Fibroblast of skin of abdomen (primary cell): ENCODE measurements at places on chromosomes 2 and 18.

- DNase-seq = no peak
Observed at GRCh38 chr2:191697870-191698269, 19.9 kb downstream of the NABP1 start.

GRCh38 chr2:104092886-104093285 is 761.0 kb upstream of the POU3F3 start:
- DNase-seq = peak; percentile 63

GRCh38 chr18:23573626-23574431 is 12.5 kb downstream of the NPC1 start:
- DNase-seq = peak; percentile 30

- DNase-seq = no peak
Observed at GRCh38 chr2:47561906-47562305, 158.9 kb downstream of the MSH2 start.

- no peak for DNase-seq
Observed at GRCh38 chr2:174340400-174341292, 5.9 kb downstream of the SP9 start.

DNA sequence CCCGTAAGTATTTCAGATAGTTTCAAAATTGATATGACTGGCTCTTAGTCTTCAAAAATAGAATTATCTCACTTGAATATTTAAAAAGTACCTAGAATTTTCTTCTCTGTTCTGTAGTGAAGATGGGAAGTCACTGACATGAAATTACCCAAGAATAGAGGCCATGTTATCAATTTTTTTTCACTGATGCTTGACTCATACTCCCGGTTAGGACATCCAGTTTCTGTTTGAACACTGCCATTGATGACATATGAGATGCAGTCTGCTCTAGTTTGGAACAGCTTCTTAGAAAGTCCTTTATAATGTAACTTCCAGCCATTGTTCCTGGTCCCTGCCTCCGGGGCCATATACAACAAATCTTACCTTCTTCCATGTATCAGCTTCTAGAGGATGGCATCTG is 26.0 kb downstream of the MAP3K20 start:
- DNase-seq = no peak

GRCh38 chr2:144583741-144584453 is 64.0 kb upstream of the ZEB2 start:
- DNase-seq = peak; percentile 82

DNA sequence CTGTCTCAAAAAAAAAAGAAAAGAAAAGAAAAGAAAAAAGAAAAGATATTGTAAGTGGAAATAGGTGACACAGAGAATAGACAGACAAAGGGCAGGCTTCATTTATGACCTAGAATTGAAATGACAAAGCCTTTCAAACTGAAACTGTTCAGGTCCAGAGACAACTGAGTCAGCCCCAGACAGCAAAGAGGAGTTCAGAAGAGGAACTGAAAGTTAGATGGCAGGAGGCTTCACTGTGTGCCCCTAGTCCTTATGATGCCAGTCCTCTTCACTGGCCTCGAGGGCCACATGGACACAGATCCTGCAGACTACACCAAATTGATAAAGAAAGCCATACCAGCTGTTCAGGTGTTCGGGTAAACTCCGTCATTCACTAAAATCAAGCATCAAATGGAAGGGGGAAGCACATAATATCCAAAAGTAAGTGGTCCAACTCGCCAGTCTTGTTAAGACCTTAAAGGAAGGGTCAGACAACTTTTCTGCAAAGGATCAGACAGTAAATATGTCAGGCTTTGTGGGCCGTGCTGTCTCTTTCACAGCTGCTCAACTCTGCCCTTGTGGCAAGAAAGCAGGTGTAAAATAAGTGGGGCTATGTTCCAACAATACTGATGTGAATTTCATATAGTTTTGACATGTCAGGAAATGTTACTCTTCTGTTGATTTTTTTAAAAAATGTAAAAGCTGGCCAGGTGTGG is 231.9 kb upstream of the MGAT5 start:
- DNase-seq = no peak

DNA sequence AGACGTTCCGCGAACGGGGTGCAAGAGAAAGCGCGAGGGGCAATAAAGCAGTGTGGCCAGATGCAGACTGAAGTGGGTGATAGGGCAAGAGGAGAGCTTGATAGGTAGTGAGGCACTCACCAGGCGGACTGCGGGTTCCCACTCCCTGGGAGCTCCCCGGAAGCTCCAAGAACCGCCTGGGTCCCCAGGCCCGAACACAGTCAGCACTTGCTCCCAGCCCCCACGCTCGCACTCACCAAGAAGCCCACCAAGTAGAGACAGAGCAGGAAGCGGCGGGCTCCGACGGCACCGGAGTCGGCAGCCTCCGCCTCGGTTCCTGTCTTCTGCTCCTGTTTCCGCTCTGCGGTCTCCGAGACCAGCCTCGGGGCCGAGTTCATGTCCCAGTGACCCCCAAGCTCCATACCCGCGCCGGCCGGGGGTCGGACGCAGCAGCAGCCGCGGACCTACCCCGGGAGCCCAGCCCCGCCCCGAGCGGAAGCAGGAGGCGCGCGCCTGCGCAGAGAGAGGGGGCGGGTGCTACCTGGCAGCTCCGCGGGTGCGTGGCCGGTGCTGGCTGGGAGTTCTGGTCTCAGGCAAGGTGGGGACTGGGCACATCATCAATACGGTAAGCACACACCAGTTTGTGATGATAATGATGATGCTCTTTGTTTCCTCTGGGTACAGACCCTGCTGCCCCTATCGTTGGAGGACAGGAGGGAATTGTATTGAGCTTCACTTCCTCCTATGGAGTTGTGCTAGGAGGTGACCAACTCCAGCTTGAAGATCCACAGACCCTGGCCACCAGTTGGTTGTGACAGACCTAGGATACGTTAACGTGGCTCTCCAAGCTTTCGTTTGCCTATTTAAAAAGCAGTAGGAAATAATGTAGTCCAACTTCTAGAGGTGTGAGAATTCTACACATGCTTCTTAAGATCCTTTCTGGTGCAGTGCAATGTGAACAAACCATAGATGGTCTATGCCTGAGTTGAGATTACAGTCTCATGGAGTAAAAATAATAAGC is 25.1 kb upstream of the TMEM182 start:
- peak; percentile 55 for DNase-seq

- no peak for DNase-seq
Observed at GRCh38 chr2:205849136-205849535, 166.8 kb downstream of the NRP2 start.

- DNase-seq = peak; percentile 88
Observed at GRCh38 chr2:162926501-162926900, 87.9 kb upstream of the KCNH7 start.

DNA sequence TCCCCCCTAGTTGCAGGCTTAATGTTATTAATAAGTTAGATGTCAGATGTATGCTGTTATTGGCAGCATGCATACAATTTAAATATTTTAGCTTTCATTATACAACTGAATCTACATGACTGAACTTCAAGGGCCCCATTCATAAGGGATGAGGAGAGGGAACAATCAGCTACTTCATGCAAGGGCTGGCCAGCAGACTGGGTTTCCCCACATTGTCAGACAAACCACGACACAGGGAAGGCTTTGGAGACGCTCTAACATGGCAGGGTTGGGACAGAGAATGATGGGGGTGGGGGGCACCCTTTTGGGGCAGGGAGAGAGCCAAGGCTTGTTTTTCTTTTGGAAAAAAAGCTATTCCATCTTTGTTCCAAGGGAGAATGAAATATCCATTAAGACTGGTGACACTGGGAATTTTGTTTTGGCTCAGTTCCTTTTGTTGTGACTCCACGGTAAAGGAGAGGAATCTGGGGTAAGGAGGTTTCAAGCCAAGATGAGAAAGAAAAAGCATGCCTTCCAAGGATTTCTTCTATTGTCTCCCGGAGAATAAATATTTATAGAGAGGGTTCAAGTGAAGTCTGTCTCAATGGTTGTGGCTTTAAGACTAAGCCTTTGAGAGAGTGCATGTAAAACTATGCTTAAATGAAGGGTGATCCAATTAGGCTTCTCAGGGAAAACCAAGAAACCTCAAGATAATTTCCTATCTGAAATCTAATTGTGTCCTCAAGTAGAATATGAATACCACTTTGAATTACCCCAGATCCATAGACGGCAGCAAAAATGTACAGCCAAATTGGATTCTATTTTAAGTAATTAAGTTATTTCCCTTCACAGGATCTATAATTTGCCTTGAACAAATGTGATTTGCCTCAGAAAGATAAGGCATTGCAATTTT is 5.4 kb downstream of the CXCR4 start:
- no peak for DNase-seq

GRCh38 chr2:203105996-203106395 is 91.3 kb downstream of the NBEAL1 start:
- DNase-seq = no peak

DNA sequence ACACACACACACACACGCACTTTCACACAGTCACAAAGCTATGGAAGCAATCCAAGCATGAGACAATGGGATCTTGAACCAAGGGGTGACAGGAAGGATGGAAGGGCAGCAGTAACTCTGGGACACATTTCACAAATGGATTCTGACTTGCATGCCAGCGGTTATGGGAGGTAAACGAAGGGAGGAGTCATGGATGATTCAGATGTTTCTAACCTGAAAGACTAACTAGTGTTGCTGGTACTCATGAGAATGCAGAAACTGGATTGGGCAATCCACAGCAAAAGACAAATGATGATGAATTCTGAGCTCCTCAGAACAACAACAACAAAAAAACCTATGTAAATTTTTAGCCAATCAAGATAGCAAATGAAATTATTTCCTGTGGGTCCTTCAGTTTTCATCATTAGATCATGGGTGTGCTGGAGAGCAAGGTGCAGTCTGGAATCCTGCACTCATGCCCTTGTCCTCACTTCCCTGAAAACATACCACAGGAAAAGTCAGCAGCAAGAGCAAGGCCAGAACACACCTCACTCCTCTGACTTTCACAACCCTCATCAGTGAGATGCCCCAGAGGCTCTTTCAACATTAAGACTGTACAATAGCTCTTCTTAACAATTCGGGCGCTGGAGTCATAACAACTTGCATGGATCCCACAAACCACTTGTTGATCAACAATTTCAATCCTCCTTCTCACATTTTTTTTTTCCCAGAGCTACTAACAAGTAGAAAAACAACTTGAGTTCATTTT is 32.6 kb downstream of the ABCA12 start:
- no peak for DNase-seq

GRCh38 chr18:7273301-7273921 is 42.5 kb downstream of the LRRC30 start:
- peak; percentile 42 for DNase-seq

GRCh38 chr2:30218338-30218713 is 13.0 kb upstream of the LBH start:
- DNase-seq = no peak

GRCh38 chr18:62331581-62332356 is 6.7 kb downstream of the TNFRSF11A start:
- DNase-seq = no peak

GRCh38 chr2:80499095-80499494 is 194.5 kb upstream of the LRRTM1 start:
- DNase-seq = peak; percentile 65

- DNase-seq = no peak
Observed at GRCh38 chr2:27897717-27898116, 7.2 kb downstream of the BABAM2 start.

- no peak for DNase-seq
Observed at GRCh38 chr2:43124687-43125057, 101.7 kb downstream of the ZFP36L2 start.

DNA sequence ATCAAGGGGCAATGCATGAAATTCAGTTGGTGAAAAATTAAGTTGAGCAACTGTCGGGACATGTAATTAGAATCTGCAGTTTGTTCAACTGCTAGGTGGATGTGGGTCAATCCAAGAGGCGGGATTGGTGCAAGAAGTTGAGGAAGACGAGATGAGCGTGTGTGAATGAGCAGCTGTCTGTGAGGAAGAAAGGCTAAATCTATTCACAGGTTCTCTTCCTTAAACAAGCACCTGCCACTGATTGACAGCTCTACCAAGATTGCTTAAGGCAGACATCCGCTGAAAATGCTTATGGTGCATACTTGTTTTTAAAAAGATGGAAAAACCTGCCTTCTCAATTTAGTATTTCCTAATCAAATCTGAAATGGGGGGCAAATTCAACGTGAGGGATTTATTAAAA is 323.4 kb upstream of the THUMPD2 start:
- no peak for DNase-seq

DNA sequence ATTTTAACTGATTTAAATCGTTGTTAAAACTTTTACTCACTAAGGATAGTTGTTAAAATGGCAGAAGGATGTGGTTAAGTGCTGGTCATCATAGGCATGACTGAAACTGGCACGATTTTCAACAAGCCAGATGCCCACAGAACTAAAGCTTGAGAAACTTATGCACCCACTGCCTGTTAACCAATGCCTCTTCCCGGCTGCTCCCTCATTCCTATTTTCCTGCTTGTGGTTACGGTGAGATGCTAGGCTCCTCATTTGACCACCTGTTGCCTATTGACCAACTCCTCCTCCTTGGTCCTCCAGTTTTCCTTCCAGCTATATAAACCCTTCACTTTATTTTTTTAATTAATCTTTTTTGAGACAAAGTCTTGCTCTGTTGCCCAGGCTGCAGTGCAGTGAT is 238.7 kb downstream of the TFCP2L1 start:
- DNase-seq = no peak

DNA sequence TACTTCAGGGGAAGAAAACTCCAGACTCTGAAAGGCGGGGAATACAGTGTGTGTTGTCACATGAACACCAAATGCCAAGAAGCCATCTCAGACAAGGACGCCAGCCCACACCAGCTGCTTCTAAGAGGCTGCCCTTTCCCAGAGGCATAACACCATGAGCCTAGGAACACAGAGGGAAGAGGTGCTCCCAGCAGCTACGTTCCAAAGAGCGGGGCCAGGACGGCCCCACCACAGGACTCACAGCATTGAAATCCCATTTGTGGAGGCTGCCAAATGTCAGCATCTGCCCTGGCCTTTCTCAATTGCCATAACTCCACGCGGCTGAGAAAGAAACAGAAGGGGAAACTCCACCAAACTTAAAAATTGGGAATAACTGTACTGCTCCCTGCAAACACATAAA is 20.1 kb upstream of the ID2 start:
- DNase-seq = peak; percentile 68

DNA sequence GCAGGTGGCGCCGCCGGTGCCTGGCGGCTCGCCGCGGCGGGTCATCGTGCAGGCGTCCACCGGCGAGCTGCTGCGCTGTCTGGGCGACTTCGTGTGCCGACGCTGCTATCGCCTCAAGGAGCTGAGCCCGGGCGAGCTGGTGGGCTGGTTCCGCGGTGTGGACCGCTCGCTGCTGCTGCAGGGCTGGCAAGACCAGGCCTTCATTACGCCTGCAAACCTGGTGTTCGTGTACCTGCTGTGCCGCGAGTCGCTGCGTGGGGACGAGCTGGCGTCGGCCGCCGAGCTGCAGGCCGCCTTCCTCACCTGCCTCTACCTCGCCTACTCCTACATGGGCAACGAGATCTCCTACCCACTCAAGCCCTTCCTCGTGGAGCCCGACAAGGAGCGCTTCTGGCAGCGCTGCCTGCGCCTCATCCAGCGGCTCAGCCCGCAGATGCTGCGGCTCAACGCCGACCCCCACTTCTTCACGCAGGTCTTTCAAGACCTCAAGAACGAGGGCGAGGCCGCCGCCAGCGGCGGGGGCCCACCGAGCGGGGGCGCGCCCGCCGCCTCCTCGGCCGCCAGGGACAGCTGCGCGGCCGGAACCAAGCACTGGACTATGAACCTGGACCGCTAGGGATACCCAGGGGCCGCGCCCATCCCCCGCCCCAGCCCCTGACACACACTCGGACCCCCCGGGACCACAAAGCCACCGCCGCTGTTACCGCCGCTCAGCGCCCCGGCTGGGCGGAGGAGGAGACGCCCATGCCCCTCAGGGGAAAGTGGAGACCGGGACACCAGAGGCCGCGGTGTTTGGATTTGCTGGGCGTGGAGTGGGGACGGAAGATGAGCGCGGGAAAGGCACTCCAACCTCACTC is 1.1 kb downstream of the CDK5R2 start:
- no peak for DNase-seq
